ENCODE measurements at places on chromosomes 6 and 20. TPM values are rescaled to one million over a fixed set of nuclear protein-coding genes. Genes with fewer than 3 reads are reported as not detected.

FKBP1C gene
- total RNA-seq, result 0.12 TPM

PDE7B gene
- 2.5 TPM for total RNA-seq

CRISP3 gene
- not detected for total RNA-seq

RHAG gene
- not detected for total RNA-seq

MUC21 gene
- total RNA-seq, result not detected

RBPJL gene
- total RNA-seq, result not detected

SGK2 gene
- 1.1 TPM for total RNA-seq

PHACTR3 gene
- not detected for total RNA-seq

TMEM170B gene
- total RNA-seq, result 4.4 TPM

ADGRF5 gene
- under 0.01 TPM for total RNA-seq

TBX18 gene
- 3.2 TPM for total RNA-seq

MAK gene
- not detected for total RNA-seq

SH3BGRL2 gene
- total RNA-seq, result 6.7 TPM

SRSF12 gene
- 0.11 TPM for total RNA-seq

PHF1 gene
- 29.7 TPM for total RNA-seq

MOG gene
- not detected for total RNA-seq

SRC gene
- 17.7 TPM for total RNA-seq

NRSN1 gene
- total RNA-seq, result not detected

SLC22A7 gene
- total RNA-seq, result not detected

TRIM10 gene
- total RNA-seq, result not detected

All from uterine smooth muscle cell (primary cell).